GM23248 (cell line): ENCODE measurements at places on chromosomes 3 and 15.

- DNase-seq, result peak; percentile 81
These were observed 19.3 kb upstream of the SLC12A8 start for GRCh38 chr3:125231895-125232294.

DNA sequence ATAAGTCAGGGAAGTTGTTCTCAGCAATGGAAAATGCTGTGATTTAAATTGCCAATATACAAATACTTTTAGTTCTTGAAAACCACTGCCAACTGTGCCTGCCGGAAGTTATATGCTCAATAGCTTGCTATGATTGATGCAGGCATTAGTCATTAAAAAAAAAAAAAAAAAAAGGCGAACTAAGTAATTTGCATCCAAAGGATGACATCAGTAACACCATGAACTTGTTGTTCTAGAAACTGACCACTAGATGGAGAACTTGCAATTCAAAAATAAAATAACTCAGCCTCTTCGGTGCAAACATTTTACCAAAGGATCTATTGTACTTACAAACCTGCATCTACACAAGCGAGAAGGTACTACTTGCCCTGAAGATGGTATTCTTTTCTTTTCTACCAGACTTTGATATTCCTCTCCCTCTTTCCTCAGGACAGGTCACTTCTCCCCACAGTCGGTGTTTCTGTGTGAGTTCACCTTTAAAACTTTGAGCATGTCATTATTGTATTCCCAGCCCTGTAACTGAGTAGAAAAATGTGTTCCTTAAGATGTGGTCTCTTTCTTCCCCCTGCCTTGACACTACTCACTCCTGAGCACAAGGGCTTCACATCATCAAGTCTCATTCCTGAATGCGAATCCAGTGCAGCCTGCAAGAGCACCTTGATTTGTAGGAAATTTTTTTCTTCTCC lies 115.0 kb upstream of the VEPH1 start:
- peak; percentile 73 for DNase-seq

- DNase-seq, result peak; percentile 66
These were observed 596.6 kb upstream of the AGTR1 start for GRCh38 chr3:148101061-148101460.

- DNase-seq, result no peak
These were observed 134.2 kb upstream of the LIPC start for GRCh38 chr15:58297639-58298038.

GRCh38 chr15:88610701-88611231 lies 10.4 kb upstream of the AEN start:
- no peak for DNase-seq

- peak; percentile 85 for DNase-seq
These were observed 5.5 kb downstream of the AP2M1 start for GRCh38 chr3:184180165-184180564.

DNA sequence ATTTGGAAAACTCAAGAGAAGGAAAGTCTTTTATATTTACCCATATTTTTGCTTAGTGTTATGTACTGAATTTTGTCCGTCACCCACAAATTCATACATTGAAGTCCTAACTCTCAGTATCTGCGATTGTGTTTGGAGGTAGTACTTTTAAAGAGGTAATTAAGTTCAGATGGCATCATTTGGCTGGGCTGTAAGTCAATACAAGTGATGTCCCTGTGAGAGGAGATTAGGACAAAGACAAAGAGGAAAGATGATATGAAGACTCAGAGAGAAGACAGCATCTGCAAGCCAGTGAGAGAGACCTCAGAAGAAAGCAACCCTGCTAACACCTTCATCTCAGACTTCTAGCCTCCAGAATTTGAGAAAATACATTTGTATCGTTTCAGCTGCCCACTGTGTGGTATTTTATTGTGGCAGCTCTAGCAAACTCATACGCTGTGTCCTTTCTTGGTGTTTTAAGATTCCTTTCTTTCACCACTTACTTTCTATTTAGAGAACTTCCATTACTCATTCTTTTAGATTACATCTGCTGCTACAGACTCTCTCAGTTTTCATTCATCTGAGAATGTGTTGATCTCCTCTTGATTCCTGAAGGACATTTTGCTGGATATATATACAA lies 17.0 kb downstream of the LRCH3 start:
- DNase-seq, result peak; percentile 75

- DNase-seq, result no peak
These were observed 905.7 kb downstream of the DIPK2A start for GRCh38 chr3:144877356-144877755.

DNA sequence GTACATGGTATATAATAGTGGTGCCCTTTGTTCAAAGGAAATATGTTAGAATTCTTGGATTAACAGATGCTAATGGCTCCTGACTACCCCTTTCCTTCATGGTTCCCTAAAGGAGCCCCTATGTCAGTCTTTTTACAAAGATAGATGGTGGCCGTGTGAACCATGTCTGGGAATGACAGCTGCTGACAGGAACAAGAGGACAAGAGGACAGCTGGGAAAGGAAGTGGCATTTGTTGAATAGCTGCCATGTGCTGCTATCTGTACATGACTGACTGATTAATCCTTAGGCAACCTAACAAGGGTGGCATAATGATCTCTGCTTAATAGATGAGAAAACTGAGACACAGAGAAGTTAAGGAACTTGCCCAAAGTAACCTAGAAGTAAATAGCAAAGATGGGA lies 321.7 kb downstream of the ZNF621 start:
- no peak for DNase-seq

GRCh38 chr3:191347228-191347627 lies 16.9 kb upstream of the UTS2B start:
- no peak for DNase-seq

DNA sequence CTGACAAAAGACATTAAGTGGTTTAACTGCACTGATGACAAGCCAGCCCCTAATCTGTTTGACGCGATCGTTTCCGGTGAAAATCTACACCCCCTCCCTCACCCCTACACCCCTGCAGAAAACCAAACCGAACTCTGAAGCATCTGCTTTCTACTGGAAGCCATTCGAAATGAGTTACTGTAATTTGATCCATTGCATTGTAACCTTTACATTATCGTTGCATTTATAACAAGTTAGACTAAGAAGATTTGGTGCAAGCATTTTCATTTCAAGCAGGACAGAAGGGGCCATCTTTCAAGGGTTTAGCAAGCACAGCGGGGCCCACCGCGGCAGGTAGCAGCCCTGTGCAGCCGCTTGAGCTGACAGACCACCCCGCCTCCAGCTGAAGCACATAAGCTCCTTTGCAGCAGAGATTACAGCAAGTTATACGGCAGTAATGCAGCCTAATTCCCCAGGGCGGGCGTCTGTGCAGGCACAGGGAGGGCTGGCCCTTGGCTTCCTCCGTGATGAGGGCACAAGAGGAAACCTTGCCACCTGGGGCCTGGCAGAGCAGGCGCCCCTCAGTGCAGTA lies 79.3 kb downstream of the CHSY1 start:
- no peak for DNase-seq

DNA sequence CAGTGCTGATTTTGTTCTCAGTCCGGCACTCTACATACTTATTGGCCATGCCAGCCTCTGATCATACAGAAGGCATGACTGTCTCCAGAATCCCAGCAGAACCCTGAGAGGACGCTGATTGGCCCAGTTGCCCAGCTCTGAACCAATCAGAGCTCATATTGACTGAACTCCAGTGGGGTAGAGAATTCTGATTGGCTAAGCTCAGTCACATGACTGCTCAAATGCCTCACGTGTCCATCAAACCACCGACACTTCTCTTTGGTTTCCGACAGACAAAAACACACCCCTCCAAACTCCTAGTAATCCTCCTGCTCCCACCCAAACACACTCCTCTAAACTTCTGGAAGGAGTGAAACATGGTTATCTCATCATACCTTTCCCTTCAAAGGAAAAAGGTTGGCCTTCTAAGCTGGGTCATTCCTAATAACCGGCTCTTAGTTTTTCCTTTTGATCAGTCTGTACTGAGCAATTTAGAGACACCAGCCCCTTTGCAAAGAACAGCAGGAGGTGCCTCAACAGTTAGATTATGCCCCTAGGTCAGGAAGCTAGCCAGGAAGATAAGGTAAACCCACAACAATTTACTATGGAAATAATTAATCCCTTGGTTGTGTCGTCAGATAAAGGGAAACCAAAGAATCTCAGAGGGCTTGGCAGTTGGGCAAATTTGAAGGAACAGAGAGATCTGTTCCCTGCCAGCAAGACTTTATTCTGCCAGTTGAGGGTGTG lies 187.8 kb downstream of the TLE3 start:
- DNase-seq, result no peak

GRCh38 chr3:191238321-191238817 lies 39.3 kb downstream of the OSTN start:
- peak; percentile 59 for DNase-seq

- no peak for DNase-seq
These were observed 21.1 kb upstream of the SATB1 start for GRCh38 chr3:18446149-18446825.

DNA sequence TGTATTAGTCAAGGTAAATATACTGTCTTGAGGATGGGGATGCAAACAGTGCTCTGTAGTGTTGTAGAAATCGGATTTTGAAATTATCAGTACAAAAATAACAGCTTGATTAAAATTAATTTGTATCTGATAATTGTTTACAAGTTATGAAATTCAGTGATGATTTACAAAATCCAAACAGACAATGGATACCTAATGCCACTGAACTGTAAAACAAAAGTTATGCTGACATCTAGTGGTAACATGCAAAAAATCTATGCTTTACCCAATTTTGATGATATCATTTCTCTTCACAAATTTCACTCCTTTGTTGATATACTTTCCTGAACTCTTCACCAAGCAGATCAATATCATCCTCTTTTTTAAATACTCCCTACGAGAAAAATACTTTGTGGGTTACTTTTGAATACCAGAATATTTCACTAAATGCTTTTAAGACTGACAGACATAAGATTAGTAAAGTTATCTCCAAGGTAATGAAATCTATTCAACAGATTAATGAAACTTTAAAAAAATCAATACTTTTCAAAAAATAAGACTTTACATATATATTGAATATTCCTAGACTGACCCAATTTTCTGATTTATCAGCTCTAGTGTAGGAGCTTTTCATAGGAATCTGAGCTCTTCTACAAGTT lies 36.0 kb downstream of the MNS1 start:
- peak; percentile 58 for DNase-seq

GRCh38 chr3:168070919-168071318 lies 24.8 kb downstream of the GOLIM4 start:
- peak; percentile 42 for DNase-seq

DNA sequence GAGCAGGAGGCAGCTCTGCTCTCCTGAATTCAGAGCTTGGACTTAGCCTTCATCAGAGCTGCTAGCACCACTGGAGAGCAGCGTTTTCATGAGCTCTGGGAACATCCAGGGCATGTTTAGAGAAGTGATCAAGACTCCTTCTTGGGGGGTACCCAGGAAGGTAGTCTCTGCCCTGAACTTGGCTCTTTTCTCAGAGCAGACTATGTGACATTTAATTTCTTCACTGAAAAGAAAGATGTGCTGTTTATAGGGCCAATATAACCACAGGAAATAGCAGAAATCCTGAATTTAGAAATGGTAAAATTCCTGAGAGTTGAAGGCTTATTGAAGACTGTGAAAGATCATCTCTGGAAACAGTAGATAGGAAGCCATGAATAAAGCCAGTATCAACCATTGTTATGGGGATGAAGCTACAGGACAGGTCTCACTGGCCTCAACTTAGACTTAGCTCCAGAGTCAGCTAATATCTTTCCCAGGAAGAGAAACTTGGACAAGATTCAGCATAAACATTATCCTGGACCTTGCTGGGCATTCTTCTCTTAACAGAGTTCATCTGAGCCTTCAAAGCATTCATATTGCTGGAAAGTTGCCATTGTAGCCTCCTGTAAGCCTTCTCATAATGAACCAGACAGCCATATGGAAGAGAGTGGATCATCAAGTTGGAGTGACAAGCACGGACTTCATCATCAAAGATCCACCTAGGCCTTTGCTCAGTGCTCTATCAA lies 386.6 kb upstream of the THBS1 start:
- DNase-seq, result no peak

GRCh38 chr3:126358038-126358815 lies 1.0 kb upstream of the KLF15 start:
- peak; percentile 38 for DNase-seq

GRCh38 chr3:110623571-110623970 lies 448.0 kb upstream of the NECTIN3 start:
- DNase-seq, result peak; percentile 1

- DNase-seq, result no peak
These were observed 44.2 kb upstream of the C2CD4B start for GRCh38 chr15:62209322-62209721.

DNA sequence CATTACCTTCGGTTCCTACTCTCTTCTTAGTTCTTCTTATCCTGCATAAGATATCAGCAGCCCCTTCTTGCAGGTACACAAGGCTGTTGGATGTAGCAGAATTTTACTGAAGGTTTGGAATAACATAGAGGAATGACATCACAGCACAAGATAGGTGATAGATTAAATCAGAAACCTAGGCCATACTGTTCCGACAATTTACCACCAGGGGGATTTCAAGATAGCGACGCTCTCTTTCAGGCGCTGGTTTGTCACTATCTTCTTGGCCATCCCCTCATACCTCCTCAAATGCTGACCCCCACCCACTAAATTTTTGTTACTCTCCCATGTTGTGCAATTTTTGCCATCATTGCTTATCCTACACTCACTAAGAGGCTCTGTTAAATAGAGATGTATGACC lies 3.5 kb downstream of the SIDT1 start:
- DNase-seq, result no peak

GRCh38 chr3:99250821-99251355 lies 349.4 kb upstream of the DCBLD2 start:
- peak; percentile 24 for DNase-seq

GRCh38 chr15:91882858-91883586 lies 29.5 kb downstream of the SLCO3A1 start:
- DNase-seq, result peak; percentile 23

DNA sequence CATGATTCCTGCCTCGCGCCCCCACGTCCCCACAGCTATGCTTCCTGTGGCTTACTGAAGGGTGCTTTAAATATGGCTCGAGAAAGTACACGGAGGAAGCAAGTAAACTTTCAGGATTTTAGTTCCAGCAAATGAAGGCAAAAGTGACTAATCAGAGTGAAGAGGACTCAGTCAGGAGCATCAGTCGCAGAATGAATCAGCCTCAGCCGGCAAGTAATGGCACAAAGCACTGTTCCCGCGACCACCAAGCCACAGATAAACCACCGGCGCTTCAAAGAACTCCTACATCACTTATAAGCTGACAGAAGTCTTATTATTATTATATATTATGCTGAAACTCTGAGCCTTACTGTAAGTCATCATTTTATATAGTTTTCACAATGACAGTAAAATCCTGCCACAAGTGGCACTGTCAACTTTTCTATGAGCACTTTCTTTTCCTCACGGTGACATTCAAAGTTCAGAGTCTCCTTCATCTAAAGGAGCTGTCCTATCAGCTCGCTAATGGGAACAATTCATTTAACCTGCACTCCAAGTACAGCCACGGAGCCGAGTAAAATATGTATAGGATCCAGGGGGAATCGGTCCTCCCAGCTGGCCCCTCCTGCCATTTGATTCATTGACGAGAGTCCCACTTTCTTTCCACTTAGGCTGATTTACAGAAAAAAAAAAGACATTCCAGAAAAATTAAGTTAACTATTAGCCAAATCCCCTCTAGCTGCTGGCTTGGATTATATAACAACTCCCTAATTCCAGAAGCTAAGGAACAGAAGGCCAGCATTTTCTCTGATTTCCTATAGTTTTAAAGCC lies 217.0 kb upstream of the ICE2 start:
- peak; percentile 50 for DNase-seq

GRCh38 chr15:79606831-79607355 lies 174.8 kb downstream of the MINAR1 start:
- no peak for DNase-seq
